ENCODE measurements at places on chromosomes 3 and 15.

DNA sequence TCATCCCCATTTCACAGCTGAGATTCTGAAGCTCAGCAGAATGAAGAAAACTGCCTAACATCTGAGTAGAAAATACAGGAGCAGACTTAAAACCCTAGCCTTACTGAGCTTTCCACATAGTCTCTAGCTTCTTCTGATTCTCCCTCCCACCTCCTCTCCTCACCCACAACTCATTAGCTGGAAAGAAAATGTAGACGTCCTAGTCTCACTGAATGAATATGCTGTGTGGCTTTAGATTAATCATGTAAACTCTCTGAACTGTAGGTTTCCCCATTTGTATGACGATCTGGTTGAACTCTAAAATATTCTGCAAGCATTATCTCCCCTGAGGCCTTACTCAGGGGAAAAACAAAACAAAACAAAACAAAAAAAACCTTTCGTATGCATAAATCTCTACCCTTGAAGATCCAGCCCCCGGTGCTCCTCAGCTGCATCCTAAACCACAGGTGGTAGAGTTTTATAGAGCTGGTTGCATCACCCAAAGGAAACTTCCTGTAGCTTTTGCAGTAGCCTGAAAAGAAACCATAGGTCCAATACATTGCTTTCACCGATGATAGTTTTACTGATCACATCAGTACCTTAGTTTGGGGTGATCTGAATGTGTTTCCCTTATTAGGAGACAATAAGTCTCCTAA lies 40.6 kb downstream of the FOXB1 start:
- DNase-seq = peak; percentile 39

- DNase-seq = no peak
These were observed 546.8 kb downstream of the TBL1XR1 start for GRCh38 chr3:176650478-176650877.

- DNase-seq = no peak
These were observed 157.2 kb downstream of the DCLK3 start for GRCh38 chr3:36606871-36607765.

DNA sequence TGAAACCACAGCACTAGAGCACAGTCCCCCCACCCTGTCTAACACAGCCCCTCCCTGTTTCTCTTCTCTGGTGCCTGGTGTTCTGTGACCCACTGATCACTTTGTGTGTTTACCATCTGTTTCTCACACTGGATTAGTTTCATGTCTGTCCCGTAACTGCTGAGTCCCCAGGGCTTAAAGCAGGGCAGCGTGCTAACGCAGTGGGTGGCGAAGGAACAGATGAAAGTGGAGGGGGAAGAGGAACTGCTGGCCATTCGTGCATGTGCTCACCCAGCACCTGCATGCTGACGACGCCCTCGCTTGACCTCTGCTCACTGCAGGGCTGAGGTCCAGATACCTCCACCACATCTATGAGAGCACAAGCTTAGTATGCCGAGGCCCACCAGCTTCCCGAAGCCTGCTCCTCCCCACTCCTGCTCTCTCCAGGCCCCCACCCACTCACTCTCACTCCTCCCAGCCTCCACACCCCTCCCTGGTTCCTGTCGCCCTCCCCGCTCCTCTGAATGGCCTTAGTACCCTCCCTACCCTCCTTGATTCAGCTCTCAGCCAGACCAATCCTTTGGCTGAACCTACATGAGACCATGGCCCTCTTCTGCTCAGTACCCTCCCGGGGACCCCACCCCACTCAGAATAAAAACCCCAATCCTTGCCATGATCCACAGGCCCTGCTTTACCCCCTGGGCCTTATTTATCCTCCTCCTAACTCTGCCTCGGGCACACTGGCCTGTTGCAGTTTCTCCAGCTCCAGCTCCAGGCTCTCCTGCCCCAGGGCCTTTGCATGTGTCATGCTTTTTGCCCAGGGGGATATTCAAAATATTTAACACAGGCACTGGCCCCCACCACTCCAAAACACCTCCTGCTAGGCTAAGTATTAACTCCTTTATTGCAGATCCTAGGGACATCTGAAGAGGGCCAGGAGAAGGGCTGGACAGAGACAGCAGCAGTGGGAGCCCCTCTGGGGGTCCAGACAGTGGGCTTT lies 15.1 kb upstream of the IQSEC1 start:
- no peak for DNase-seq

- no peak for DNase-seq
These were observed 219.4 kb upstream of the STRIT1 start for GRCh38 chr3:155512867-155513261.

- no peak for DNase-seq
These were observed 755 bp upstream of the TMEM108 start for GRCh38 chr3:133037436-133037835.

GRCh38 chr15:39552556-39552955 lies 28.3 kb upstream of the THBS1 start:
- DNase-seq = no peak

DNA sequence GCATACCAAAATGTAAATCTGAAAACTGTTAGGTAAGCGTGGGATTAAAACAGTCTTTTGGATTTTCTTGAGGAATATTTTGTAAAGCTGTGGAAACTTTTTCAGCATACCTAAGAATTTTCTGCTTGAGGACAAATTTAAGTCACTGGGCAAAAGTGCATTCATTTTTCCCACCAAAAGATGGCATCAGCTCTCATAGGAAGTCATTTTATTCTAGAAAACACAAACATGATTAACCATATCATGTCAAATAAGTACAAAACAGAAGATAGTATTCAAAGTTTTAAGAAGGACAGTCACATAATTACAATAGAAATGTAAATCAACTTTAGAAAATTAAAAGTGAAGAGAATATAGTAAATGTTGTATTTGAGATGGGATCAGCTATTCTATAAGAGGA lies 63.5 kb downstream of the SLC49A4 start:
- no peak for DNase-seq

GRCh38 chr15:91222052-91222451 lies 122.0 kb downstream of the SV2B start:
- DNase-seq = no peak

GRCh38 chr3:12982619-12983101 lies 90.6 kb downstream of the IQSEC1 start:
- DNase-seq = no peak

DNA sequence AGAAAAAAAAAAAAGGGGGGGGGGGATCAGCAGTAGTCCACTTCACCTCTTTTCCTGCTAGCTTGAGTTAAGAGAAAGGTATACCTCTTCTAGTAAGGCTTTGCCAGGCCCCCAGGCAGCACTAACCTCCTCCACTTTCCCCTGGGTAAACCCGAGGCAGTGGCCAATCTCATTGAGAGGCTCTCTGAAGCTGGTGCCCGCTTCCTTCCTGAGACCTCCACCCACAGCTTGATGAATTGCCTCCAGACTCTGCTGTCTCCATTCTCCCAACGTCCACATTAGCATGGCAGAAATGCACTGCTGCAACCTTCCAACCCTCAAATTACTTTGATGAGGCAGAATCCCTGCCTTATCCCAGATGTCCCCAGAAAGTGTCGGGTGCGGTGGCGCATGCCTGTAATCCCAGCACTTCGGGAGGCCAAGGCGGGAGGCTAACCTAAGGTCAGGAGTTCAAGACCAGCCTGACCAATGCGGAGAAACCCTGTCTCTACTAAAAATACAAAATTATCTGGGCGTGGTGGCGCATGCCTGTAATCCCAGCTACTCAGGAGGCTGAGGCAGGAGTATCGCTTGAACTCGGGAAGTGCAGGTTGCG lies 15.3 kb downstream of the RLBP1 start:
- no peak for DNase-seq

DNA sequence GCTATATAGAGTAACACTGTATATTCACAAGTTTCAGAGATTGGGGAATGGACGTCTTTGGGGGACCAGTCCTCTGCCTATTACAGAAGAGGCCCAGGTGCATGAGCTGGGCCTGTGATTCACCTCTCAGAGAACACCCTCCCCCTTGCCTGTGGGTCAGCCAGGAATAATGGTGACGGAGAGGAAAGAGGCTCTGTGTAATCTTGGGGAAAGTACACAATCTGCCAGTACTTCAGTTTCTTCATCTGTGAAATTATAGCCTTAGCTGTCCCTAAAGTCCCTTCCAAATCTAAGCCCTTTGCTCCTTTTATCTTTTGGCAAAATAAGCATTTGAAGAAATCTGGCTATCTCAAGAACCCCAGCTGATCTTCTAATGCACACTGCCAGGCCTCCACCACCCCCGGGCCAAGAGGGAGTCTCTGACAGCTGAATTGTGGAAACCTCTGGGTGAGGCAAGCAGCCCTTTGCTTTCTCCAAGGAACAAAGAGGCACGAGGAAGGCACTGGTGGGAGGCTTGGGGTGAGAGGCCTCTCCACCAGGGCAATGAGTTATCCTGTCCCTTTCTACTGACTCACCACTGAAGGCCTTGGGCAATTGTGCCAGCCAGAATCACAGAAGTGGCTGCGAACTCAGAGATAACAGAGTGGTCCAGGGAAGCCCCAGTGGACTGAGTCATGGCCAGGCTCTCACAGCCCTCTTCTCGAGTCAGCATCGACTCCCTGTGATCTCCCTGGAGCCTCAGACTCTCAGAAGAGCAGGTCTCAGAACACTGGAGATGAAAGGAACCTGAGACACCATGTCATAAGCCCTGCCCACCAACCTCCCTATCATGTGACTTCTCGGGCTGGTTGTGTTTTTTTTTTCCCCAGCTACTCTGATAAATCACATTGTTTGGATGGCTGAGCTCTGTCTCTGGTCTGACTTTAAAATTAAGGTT lies 31.8 kb downstream of the CCNL1 start:
- DNase-seq = peak; percentile 58

DNA sequence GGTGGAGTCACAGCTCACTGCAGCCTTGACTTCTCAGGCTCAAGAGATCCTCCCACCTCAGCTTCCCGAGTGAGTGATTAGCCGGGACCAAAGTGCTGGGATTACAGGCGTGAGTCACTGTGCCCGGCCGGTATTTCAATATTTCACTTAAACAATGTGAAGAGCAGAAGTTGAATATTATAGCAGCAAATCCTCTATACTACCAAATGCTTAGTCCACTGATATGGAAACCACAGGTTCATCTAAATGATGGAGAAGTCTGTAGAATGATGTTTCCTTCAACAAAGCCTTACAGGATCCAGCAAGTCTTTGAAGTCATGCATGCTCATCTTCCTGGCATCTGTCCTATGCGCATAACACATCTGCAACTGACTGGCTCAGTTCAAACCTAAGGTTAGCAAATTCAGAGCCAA lies 20.3 kb upstream of the UACA start:
- no peak for DNase-seq

DNA sequence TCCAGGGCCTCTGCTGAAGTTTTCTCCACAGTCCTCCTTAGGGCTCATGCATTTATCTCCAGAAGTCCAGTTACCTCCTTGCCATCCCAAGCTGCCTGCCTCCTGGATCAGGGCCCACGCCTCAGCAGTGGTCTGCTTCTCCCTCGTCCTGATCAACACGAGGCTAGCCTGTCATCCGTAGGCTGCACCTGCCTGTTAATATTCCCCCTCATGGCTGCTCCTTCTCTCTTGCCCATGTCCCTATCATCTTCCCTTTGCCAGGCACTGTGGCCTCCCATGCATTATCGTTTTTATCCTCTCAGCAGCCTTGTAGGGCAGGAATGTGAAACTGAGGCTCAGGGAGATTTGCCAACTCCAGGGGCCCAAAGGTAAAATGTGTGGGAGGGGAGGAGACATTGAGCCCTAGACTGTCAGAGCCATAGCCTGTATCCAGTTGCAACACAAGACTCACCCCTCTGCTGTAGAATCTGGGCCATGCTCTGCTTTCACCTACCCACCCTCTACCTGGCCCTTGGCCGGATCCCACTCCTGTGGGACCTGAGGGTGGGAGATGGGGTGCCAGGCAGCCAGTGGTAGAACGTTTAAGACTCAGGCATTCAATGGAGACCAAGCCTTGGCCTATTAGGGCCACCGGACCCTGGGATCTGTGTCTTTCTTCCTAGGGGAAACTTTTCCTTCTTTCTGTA lies 4.6 kb downstream of the GRM2 start:
- DNase-seq = no peak

DNA sequence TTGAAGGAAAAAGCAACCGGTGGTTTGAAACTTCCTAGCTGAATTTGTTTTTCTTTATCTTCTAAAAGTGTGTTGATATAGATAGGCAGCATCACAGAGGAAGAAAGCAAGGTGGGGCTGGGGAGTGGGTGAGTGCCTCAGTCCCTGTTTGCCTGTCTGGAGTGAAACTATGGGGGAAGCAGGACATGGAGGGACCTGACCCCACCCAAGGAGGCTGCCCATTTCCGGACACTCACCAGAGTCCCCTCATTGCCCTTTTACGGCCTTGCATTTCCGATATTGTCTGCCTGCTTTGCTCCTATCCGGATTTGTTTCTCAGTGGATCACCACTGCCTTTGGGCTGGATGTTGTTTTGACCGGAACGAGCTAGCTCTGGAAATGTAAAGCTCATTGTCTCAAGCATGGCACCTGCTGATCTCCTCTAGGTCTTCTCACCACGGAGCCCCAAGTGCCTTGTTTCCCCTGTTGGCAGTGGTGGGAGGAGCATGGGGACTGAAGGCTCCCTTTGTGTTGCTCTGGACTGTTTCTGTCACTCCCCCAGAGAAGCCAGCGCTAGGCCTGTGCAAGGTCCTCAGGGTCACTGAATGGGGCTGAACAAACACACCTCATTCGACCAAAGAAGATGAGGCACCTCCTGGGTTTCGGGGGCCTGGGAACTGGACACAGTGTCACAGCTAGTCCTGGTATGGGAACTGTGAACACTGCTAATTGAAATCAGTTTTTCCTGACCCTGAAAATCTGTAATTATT lies 7.0 kb downstream of the CLDN11 start:
- DNase-seq = no peak

- no peak for DNase-seq
These were observed 17.1 kb downstream of the RBP1 start for GRCh38 chr3:139522421-139522820.

GRCh38 chr3:159904455-159904854 lies 84.2 kb upstream of the IL12A start:
- no peak for DNase-seq

GRCh38 chr3:122247825-122248185 lies 64.3 kb downstream of the CASR start:
- no peak for DNase-seq

GRCh38 chr3:70006089-70006488 lies 6.6 kb downstream of the SAMMSON start:
- DNase-seq = no peak

DNA sequence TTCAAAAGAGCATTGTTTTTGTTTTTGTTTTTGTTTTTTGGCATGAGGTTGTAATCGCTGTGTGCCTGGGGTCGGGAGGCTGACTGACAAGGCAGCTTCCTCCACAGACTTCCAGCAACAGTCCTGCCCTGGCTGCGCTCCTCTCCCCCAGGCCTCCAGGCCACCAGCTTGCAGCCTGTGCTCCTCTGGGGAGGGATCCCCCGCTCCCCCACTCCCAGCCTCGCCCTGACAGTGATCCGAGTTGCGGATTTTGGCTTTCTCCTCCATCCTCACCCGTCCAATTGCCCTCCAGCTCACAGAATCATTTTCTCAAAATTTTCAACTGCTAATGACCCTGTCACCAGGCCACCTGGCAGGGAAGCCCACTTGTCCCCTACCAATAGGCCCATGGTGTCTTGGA lies 36.5 kb upstream of the PCSK6 start:
- no peak for DNase-seq

DNA sequence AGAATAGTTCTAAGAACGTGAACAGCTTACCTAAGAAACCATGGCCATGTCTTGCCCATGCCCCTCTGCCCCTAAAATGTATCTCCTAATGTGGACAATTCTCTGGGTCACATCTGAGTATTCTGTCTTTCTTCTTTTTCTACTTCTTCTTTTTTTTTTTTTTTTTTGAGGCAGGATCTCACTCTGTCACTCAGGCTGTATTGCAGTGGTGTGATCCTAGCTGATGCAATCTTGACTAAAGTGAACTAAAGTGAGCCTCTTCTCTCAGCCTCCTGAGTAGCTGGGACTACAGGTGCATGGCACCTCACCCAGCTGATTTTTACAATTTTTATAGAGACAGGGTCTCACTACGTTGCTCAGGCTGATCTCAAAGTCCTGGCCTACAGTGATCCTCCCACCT lies 204.8 kb upstream of the ZPLD1 start:
- DNase-seq = no peak

Measured in activated T-helper 1 cell treated with anti-CD3 and anti-CD28 coated beads, Interleukin-12 subunit alpha, Interleukin-12 subunit beta, Interleukin-2, Interleukin-4 antibody, amounts not matched to agents 30 ng/mL and 10 ng/mL and 1 ng/mL, durations not matched to agents 14 hours and 24 hours and 36 hours (primary cell).